ENCODE measurements at places on chromosomes 16 and 17. TPM values are rescaled to one million over a fixed set of nuclear protein-coding genes. Genes with fewer than 3 reads are reported as not detected.

SMURF2 gene
- 72.4 TPM for total RNA-seq

CIBAR2 gene
- not detected for total RNA-seq

MAF gene
- 29.0 TPM for total RNA-seq

TPPP3 gene
- 2.0 TPM for total RNA-seq

SSTR5 gene
- not detected for total RNA-seq

OR3A3 gene
- not detected for total RNA-seq

MRPL58 gene
- 29.3 TPM for total RNA-seq

CTRB2 gene
- total RNA-seq: not detected

IRF8 gene
- not detected for total RNA-seq

SEPTIN12 gene
- total RNA-seq: not detected

ARHGDIG gene
- 0.77 TPM for total RNA-seq

LRRC36 gene
- not detected for total RNA-seq

GAN gene
- 3.5 TPM for total RNA-seq

KLHL10 gene
- 0.16 TPM for total RNA-seq

C17orf78 gene
- total RNA-seq: not detected

ADAM11 gene
- 0.32 TPM for total RNA-seq

CD300LB gene
- not detected for total RNA-seq

CFAP97D1 gene
- total RNA-seq: not detected

HSPB9 gene
- not detected for total RNA-seq

KIF18B gene
- total RNA-seq: 0.77 TPM

SCGB1C2 gene
- not detected for total RNA-seq

MT1F gene
- not detected for total RNA-seq

KCNH4 gene
- total RNA-seq: not detected

PRR35 gene
- not detected for total RNA-seq

OTOP3 gene
- total RNA-seq: not detected

HYDIN gene
- total RNA-seq: 0.26 TPM
